Omental fat pad (tissue), 4 donors: ENCODE measurements at places on chromosomes 16 and 17. TPM values are rescaled to one million over a fixed set of nuclear protein-coding genes. Genes with fewer than 3 reads are reported as not detected.

The TMIGD1 gene
- total RNA-seq: not detected

The ST6GALNAC2 gene
- total RNA-seq: 7.8 TPM

The CRYBA1 gene
- not detected for total RNA-seq

GRCh38 chr17:79617304-79617703 is 6.5 kb upstream of the RBFOX3 start:
- DNase-seq: no peak

- no peak for DNase-seq
Measured at GRCh38 chr16:29807426-29808218, 1.3 kb downstream of the MAZ start.

- no peak for DNase-seq
Measured at GRCh38 chr17:46766493-46767491, 51.7 kb downstream of the WNT3 start.

DNA sequence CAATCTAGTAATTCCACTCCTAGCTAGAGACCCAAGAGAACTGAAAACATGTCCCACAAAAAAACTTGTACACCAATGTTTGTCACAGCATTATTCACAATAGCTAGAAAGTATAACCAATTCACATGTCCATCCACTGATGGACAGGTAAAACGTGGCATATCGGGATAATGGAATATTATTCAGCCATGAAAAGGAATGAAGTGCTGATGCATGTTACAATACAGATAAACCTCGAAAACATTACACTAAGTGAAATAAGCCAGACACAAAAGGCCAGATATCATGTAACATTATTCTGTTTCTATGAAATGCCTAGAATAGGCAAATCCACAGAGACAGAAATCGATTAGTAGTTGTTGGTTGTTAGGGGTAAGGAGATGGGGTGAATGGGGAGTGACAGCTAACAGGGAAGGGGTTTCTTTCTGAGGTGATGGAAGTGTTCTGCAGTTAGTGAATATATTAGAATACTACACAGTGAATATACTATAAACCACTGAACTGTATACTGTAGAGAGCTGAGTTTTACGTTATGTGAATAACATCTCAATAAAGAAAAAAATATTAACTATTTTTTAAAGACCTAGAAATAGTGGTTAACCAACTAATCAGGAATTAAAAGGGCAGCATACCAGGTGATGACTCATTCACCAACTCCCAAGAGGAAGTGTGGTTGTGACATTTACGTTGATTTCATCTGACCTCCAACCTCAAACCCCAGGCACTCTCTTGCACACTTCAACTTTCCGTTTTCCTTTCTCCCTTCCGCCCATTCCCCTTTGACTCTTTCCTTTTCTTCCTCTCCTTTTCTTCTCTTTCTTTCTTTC is 48.6 kb downstream of the GAS7 start:
- no peak for DNase-seq

DNA sequence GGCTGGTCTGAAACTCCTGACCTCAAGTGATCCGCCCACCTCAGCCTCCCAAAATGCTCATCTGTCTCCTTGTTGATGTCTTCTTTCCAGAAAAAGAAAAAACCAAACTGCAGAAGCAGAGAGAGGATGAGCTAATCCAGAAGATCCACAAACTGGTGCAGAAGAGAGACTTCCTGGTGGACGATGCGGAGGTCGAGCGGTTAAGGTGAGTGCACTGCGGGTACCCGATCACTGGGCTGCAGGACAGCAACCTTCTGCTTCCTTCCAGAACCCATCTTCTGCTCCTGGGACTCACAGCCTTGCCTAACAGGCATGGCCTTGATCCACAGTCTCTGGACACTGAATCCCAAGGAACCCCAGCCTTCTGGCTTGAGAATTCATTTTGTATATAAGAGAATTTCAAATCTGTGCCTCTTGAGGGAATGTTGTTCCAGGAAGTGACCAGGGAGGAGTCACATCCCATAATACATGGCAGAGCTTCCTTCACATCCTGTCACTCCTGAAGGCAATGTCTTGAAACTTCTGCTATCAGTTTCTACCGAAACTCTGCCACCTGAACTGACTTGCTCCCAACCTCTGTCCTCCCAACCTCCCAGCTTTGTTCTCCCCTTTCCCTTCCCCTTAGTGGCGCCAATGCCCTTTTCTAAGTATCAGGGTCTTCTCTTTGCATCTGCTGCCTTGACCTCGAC is 61.7 kb downstream of the MARF1 start:
- no peak for DNase-seq

- DNase-seq: no peak
Measured at GRCh38 chr16:61900482-61900881, 135.8 kb downstream of the CDH8 start.
